ENCODE measurements at places on chromosomes 3 and 15.

- no peak for DNase-seq
Measured at GRCh38 chr3:121747976-121748375, 1.6 kb downstream of the GOLGB1 start.

DNA sequence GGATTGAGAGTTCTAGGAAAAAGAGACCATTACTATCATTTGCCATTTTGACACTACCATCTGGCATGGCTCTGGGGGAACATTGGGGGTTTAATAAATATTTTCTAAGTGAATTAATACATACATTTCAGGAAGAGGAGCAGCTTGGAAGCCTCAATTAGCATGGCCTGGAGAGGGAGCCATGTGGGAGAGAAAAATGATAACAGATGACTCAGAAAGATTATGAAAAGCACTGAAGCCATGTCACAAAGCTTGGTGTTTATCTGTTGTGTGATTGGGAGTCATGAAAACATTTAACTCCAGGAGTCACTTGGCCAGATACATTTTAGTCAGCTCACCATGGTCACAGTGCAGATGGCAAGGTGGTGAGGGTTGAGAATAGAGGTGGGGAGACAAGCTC, 121.0 kb downstream of the SSR3 start:
- no peak for DNase-seq

GRCh38 chr15:27855137-27855536, 244.0 kb downstream of the OCA2 start:
- no peak for DNase-seq

- no peak for DNase-seq
Measured at GRCh38 chr3:46609944-46610722, 2.2 kb upstream of the FAM240A start.

DNA sequence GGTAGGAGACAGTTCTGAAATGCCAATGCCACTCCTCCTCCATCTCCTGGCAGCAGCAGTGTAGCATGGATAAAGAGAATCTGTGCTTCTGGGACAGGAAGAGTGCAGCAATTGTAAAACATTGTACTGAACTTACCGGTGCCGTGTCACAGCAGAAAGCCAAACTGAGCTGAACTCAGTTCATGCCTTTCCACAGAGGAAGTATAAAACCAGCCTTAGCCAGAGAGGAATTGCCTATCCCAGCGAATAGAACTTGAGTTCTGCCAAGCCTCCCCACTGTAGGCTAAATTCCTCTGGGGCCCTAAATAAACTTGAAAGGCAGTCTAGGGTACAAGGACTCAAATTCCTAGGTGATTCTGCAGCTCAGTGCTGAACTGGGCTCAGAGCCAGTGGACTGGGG, 148.8 kb downstream of the SLC9A9 start:
- DNase-seq: no peak

GRCh38 chr3:176787506-176787905, 409.8 kb downstream of the TBL1XR1 start:
- no peak for DNase-seq

DNA sequence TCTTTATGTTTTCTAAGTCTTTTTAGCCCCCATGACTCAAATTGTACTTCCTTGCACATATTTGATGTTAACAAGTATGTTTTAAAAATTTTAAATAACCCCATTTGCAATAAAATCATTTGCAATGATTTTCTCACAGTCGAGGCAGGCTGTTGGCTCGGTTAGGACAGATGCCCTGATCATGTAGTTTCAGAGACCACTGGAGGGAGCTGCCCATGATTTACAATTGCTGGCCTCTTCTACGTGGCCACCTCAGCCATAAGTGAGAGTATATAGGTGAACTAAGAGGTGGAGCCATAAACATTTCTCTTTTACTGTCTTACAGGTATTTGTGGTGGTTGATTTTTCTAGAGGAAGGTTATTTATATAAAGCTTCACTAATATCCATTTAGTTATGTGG, 1.7 kb downstream of the DTWD1 start:
- DNase-seq: no peak
